ENCODE measurements at places on chromosomes 4 and X.

GRCh38 chr4:141810712-141811375 lies 174.5 kb downstream of the IL15 start:
- no peak for DNase-seq

- no peak for DNase-seq
These were observed 34.7 kb upstream of the NEUROG2 start for GRCh38 chr4:112550728-112551127.

DNA sequence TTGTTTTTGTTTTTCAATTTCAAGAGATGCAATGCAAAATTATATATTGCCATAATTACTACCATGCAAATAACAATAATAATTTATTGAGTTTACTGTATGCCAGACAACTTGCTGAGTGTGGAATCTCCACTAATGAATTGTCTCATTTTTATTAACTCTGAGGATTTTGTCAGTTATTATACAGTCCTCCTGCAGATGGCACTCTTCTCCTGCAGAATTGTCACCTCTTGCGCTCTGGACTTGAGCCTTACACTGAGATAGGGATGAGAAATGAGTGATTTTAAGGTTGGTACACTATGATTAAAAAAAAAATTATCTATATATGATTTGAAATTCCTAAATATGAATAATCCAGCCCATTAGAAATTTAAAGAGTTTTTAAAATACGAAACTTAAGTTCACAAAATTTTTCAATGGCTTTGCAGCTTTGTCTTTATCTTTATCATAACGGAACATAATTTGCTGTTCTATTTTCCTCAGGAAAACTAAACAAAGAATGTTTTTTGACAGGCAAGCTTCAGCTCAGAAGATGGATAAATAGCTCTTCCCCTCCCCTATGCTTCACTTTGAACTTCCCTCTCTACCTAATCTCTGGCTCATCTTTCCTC lies 12.7 kb upstream of the PAQR3 start:
- peak; percentile 66 for DNase-seq

DNA sequence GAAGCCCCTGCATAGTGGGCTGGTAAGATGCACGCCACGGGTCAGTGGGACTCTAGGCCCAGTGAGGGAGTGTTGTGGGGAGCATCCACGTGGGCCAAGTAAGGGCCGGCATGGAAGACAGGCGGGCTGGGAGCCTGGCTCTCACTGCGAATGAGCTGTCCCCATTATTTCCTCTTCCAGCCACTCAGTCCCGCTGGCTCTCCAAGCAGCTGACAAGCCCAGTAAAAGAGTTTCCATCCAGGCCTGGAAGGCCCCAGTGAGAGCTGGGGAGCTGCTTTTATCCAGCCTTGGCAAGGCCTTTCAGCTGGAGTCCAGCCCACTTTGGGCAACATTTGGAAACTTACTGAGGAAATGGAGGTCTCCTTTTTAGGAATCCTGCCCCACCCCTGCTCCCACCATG lies 24.9 kb downstream of the APLN start:
- no peak for DNase-seq

GRCh38 chr4:128220286-128221235 lies 67.1 kb downstream of the PGRMC2 start:
- DNase-seq: peak; percentile 59

- DNase-seq: no peak
These were observed 70.4 kb downstream of the BEX3 start for GRCh38 chrX:103446665-103447302.

DNA sequence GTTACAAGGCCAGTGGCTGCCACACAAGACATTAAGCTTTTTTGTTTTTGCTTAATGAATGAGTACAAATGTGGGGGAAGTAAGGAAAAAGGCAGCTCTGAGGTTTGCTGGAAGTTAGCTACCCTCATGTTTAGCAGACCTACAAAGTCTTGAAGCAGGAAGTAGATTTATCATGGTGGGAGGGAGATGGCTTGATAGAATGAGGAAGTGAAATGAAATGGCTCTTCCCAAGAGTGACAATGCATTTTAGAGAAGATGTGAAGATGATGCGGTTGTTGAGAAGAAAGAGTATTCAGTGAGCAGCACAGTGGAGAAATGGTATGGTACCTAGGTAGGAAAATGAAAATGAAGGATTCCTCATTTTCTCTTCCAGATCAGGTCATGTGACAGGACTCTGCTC lies 108.0 kb downstream of the SLIT2 start:
- DNase-seq: no peak

DNA sequence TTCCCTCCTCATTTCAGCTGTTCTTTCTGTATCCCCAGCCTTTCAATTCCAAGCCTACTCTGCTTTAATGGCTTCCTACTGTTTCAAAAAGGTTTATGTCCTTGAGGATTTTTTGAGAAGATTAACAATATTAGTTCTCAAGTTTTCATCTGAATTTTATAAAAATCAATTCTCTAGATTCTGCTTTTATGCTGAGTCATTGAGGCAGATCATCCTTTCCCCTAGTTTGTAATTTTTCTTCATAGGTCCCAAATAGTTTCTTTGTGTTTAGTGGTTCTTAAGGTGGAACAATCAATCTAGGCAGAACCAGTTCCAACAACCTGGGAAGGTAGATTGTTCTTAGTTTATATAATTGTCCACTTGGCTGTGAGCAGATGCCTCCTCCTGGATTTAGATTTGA lies 100.1 kb upstream of the NAP1L5 start:
- DNase-seq: no peak

DNA sequence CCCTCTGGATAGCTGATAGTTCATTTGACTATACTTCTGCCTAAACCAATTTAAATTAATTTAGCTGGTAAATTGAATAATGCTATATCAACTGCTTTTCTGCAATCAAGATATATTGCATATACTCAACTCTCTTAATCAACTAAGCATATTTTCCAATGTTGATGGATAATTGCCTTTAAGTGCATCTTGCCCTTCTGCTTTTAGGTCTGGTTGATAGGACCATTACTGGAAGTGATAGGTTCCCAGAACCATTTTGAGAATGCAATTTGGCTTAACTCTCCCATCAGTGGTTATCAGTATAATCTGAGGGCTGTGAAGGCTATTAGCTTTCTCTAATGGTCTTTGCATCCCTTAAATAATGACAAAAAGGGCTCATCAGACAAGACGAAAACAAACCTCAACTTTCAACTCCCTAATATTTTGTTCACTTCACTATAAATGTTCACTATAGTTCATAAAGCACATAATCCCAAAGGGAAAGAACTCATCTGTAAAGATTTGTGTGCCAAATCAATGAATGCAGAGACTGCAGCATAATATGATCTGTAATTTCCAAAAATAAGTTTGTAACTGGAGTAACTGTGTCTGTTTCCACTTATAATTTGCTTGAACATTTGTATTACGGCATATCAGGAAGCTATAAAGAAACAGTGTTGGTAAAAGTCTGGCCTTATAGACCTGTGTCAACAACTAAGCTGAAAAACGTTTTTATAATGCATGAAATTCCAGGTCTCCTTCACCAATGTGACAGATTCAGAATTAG lies 273.6 kb downstream of the FBXO8 start:
- no peak for DNase-seq

- DNase-seq: no peak
These were observed 49.9 kb downstream of the TBC1D9 start for GRCh38 chr4:140706276-140706625.

- no peak for DNase-seq
These were observed 8.2 kb downstream of the CAPN6 start for GRCh38 chrX:111262086-111262485.

GRCh38 chrX:39196192-39197102 lies 395.2 kb downstream of the MID1IP1 start:
- peak; percentile 76 for DNase-seq

DNA sequence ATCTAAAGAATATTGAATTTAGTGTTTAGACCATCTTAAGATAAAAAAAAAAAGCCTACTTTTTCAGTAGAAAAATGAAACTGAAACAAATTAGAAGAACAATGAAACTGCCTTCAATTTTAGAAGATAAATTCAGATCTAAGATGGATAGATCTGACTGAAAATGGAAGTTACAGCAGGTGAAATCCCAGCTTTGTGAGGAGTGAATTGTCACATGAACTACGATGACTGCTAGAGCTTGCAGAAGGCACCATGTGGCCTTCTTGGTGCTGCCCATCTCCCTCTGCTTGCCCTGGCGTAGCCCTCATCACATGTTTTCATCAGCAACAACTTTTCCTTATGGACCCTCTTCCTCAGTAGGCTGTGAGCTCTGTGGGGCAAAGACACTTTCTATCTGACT lies 51.4 kb upstream of the EMCN start:
- no peak for DNase-seq

DNA sequence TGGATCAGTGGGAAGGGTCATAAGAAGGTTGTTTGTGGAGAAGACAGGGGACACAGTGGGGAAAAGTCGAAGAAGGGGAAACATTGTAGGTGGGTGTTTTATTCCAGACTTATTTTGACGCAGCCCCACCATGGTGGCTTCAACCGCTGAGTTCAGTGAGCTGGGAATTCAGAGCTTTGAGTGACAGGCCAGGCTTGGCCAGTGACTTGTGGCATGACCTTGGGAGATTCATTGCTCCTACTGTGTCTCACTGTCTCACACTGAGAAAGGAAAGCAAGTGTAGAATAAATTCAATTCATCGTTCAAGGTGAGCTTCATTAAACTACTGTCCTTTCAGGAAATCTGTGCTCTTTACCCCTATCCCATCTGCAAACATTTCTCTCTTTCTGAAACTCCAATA lies 47.4 kb upstream of the SOD3 start:
- no peak for DNase-seq

DNA sequence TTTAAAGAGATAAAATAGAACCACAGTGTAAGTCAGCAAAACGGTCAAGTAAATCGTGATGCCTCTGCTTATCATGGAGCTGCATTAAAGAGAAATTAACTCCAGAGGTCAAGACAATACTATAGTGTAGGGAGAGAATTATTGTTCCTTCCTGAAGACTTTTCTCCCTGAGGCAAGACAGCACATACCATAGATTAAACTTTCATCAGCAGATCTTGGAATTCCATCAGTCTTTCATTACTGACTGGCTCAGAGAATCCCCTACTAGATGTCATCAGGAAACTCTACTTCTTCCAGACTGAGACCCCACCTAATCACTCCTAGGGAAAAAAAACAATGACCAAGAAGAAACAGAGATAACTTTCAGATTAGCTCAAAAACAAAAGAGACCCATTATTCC lies 131.3 kb downstream of the NSUN7 start:
- DNase-seq: no peak
